ENCODE measurements at places on chromosomes 16 and 17. TPM values are rescaled to one million over a fixed set of nuclear protein-coding genes. Genes with fewer than 3 reads are reported as not detected.
A peak's percentile ranks its signal among the peaks of the same experiment; 100 is the strongest.

Gene FBXL19
- total RNA-seq: 9.7 TPM

Gene CBFB
- 46.2 TPM for total RNA-seq

Gene SDR42E1
- not detected for total RNA-seq

Gene KCTD11
- total RNA-seq: 0.58 TPM

Gene C16orf86
- not detected for total RNA-seq

Gene PRSS21
- not detected for total RNA-seq

Gene SCIMP
- 1.1 TPM for total RNA-seq

Gene FSCN2
- total RNA-seq: not detected

Gene LONP2
- 79.9 TPM for total RNA-seq

Gene RPRML
- not detected for total RNA-seq

Gene KRT32
- not detected for total RNA-seq

Gene EIF5A
- 138 TPM for total RNA-seq

GRCh38 chr16:86751076-86752030 is 173.0 kb downstream of the FOXL1 start:
- peak; percentile 34 for DNase-seq
- no peaks in the 10 kb centered on the region for H3K36me3 ChIP-seq
- no peak overlapping the region for H3K4me3 ChIP-seq

DNA sequence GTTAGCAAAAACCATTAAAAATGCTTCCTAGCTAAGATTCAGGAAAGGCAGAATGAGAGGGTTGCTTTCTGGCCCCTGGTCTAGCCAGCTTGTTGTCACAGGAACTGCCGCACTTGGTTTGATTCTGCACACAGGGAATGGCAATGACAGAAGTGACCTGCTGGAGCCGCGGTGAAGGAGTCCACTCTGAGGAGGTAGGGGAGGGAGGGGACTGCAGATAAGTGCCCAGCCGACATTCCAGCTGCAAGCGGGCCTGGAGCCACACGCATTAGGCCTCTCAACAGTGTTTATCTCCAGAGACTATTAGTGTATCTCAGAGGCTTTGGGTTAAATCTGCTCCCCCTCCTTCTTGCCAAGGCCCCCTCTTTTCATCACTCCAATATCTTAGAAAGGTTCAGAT is 38.6 kb downstream of the CDRT15 start:
- peaks cover 7% of the 10 kb centered on the region for H3K36me3 ChIP-seq
- H3K27me3 ChIP-seq: no peaks in the 10 kb centered on the region
- H3K4me1 ChIP-seq: peaks cover 39% of the 10 kb centered on the region
- DNase-seq: peak; percentile 57
- no peak overlapping the region for H3K4me3 ChIP-seq

GRCh38 chr16:31132303-31132979 is 3.1 kb downstream of the PRSS8 start:
- DNase-seq: no peak
- H3K4me3 ChIP-seq: peak overlapping the region; percentile 62
- H3K4me1 ChIP-seq: peaks cover 55% of the 10 kb centered on the region
- peaks cover 29% of the 10 kb centered on the region for H3K36me3 ChIP-seq
- H3K27me3 ChIP-seq: no peaks in the 10 kb centered on the region
- H3K27ac ChIP-seq: peak overlapping the region; percentile 88

DNA sequence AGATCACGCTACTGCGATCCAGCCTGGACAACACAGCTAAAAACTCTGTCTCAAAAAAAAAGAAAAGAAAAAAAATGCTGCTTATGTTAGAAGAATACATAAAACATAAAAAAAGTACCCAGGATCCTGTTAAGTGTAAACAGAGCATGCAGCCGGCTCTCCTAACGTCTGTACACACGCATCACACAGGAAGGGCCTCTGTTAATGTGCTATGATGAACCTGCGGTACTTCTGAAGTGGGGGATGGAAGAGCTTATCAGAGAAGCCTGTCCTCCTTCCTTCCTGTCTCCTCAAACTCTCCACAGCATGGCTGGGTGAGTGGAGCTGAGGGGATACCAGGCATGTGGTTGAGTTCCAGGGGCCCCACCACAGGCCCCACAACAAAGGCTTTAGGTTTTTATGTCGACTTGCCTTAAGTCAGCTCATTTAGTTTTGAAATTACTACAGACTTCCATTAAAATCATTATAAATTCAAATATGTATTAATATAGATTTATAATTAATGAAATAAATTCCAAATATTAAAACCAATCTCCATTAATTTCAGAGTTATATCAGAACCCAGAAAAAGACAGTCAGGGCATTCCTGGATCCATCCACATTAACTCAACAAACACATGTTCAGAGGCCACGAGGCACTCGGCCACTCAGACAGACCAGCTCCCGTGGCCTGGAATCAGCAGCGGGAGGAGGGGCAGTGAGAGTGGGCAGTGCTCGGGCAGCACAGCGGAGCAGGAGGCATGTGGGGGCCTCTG is 11.7 kb downstream of the CCDC57 start:
- H3K36me3 ChIP-seq: peaks cover 8% of the 10 kb centered on the region
- H3K27ac ChIP-seq: no peak overlapping the region
- no peak for DNase-seq
- no peak overlapping the region for H3K4me3 ChIP-seq
- peaks cover 7% of the 10 kb centered on the region for H3K4me1 ChIP-seq

GRCh38 chr17:36823850-36824677 is 113.2 kb upstream of the LHX1 start:
- H3K27ac ChIP-seq: no peak overlapping the region
- no peak overlapping the region for H3K4me3 ChIP-seq
- H3K36me3 ChIP-seq: no peaks in the 10 kb centered on the region
- peak; percentile 35 for DNase-seq
- no peaks in the 10 kb centered on the region for H3K4me1 ChIP-seq

DNA sequence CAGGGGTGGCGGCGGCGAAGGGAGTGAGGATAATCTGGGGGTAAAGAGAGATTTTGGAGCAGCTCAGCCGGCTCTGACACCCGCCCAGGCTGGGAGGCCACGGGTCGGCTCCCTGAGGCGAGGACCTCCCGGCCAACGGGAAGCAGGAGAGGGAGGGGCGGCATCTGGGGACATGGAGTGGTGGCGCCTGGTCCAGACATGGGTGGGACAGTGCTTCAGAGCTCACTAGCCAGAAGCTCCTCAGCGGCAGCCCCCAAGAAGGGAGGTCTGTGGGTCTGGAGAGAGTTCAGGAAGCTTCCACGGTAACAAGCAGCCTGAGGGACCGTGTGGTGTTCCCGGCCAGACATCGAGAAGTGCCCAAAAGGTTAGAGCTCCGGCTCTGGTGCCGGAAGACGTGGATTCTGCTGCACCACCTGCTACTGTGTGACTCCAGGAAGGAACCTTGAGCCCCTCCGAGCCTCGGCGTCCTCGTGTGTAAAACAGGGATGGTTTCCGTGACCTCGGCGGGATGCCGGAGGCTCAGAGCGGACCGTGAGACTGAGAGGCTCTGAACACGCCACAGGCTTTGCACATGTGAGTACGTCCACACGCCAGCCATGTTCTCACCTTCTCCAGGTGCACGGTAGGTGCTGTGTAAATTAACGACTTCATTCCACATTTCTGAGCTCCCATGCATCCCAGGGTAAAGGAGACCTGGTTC is 56.9 kb downstream of the TIMM22 start:
- H3K27me3 ChIP-seq: no peaks in the 10 kb centered on the region
- H3K4me3 ChIP-seq: no peak overlapping the region
- peaks cover 50% of the 10 kb centered on the region for H3K36me3 ChIP-seq
- no peak for DNase-seq
- no peak overlapping the region for H3K27ac ChIP-seq
- H3K4me1 ChIP-seq: no peaks in the 10 kb centered on the region

GRCh38 chr16:48176635-48177408 is 21.0 kb upstream of the ABCC12 start:
- no peak overlapping the region for H3K27ac ChIP-seq
- no peak for DNase-seq
- no peak overlapping the region for H3K4me3 ChIP-seq

DNA sequence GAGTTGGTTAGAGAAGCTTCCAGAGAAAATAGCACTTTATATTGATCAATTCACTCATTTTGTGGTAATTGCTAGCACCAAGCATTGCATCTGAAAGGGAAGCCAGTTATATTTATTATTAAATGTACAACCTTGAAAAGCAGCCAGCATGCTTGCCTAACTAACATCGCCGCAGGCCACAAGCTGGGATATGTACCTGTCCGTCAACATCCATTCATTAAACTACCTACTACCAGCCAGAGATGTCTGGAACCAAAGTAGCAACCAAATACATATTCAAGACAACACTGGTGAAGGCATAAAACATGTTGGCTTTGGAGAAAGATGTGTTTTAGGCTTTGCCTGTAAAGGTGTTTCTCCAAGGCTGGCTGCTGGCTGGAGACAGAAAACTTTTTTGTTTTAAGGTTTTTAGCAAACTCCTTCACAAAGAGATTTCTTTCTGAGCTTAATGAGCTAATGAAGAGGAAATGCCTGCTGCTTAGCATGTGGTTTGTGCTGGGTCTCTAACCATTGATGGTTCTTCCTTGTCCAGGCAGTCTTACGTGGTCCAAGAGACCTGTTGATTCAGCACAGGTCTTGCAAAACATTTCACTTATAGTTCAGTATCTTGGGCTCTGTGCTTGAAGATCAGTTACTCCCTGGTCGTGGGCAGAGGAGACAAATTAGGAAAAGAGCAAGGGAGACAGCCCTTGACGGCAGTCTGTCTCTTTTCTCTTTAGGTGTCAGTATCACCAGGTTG is 3.1 kb downstream of the ITPRIPL2 start:
- peaks cover 64% of the 10 kb centered on the region for H3K4me1 ChIP-seq
- peaks cover 22% of the 10 kb centered on the region for H3K36me3 ChIP-seq
- peak overlapping the region; percentile 83 for H3K27ac ChIP-seq
- peak overlapping the region; percentile 82 for H3K4me3 ChIP-seq

- no peak overlapping the region for H3K4me3 ChIP-seq
- no peaks in the 10 kb centered on the region for H3K27me3 ChIP-seq
- H3K36me3 ChIP-seq: no peaks in the 10 kb centered on the region
- DNase-seq: no peak
- no peaks in the 10 kb centered on the region for H3K4me1 ChIP-seq
Observed at GRCh38 chr17:66483906-66484305, 181.5 kb downstream of the PRKCA start.

DNA sequence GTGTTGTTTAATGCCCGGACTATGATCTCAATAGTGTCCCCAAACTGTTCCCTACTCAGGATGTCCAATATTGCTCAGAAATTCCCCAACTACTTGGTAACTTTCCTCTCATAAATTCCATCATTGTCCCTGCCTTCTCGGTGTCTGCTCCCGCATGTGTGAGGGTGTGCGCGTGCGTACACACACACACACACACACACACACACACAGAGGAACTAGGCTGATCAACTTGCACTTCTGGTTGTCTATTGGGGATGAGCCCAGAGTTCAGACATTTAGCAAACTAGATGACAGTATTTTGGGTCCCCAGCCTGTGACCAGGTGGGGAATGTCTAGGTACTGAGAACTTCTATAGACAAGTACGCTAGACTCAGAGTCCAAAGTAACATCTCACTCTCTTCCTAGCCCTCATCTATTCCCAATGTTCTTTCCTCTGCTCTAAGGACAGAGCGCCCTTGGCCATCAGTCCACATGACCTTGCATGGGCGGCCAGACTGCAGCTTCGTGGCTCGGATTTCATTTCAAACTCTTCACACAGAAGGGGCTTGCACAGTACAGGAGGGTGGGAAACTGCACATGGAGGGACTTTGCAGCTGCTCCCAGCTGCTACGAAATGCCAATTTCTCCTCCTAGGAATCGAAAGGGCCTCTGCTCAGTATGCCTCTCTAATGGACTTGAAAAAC is 5.3 kb downstream of the HS3ST3A1 start:
- H3K36me3 ChIP-seq: no peaks in the 10 kb centered on the region
- H3K27ac ChIP-seq: peak overlapping the region; percentile 20
- H3K4me1 ChIP-seq: peaks cover 12% of the 10 kb centered on the region
- DNase-seq: no peak

GRCh38 chr17:62716834-62717588 is 89.5 kb downstream of the MRC2 start:
- H3K36me3 ChIP-seq: no peaks in the 10 kb centered on the region
- H3K27me3 ChIP-seq: no peaks in the 10 kb centered on the region
- no peaks in the 10 kb centered on the region for H3K4me1 ChIP-seq
- no peak overlapping the region for H3K27ac ChIP-seq
- no peak overlapping the region for H3K4me3 ChIP-seq

- peak overlapping the region; percentile 75 for H3K4me3 ChIP-seq
- DNase-seq: no peak
- peaks cover 35% of the 10 kb centered on the region for H3K36me3 ChIP-seq
- no peaks in the 10 kb centered on the region for H3K27me3 ChIP-seq
- H3K27ac ChIP-seq: peak overlapping the region; percentile 74
Observed at GRCh38 chr17:60077672-60078519, 825 bp downstream of the HEATR6 start.

DNA sequence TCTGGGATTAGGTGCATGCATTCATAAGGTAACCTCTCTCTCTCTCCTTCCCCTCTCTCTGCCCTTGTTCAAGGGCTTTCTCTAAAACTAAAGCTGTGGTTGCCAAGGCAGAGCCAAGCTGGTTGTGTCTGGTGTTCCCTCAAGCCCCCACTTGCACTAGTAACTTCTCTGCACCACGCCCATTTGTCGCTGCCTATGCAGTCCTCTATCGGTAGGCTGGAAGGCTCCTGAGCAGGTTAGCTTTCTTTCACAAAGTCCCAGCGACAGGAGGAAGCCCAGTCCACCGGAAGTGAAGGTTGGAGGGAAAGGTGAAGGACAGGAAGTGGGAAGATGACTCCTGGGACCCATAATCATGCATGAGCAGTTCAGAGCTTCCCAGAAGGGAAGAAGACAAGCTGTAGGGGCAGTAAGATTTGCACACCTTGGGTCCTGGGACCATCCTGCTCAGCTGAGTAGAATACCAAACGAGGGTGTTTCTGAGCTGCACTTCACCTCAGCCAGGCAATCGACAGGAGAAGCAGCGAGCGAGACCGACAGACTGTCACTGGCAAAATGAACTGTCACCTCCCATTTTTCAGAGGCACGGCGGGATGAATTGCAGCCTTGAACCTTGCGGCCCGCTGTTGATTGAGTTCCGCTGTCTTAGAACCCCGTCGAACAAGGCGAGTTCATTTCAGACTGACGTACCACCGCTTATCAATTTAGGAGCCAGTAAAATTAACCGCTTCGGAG is 14.7 kb upstream of the SKAP1 start:
- no peaks in the 10 kb centered on the region for H3K36me3 ChIP-seq
- no peaks in the 10 kb centered on the region for H3K4me1 ChIP-seq
- no peak for DNase-seq
- no peak overlapping the region for H3K27ac ChIP-seq
- no peak overlapping the region for H3K4me3 ChIP-seq
